ENCODE measurements at places on chromosomes 4 and X.
A peak's percentile ranks its signal among the peaks of the same experiment; 100 is the strongest.

GRCh38 chr4:20046179-20046578, 205.5 kb upstream of the SLIT2 start:
- DNase-seq, result no peak

DNA sequence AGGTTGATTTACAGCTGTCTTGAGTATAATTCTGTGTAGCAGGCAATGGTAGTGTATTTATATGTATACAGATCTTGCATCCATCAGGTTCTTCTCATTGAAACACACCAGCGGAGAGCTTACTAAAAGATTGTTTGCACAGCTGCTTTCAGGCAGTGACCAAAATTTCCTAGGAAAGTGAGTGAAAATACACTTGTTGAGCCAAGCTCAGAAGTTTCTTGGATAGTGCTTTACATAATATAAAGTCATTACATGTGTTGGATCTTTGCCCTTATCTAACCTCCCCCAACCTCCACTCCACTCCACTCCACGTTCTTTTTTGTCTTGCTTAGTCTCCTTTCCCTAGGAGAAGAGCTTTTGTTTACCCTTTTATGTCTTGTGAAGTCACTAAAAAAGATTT, 34.1 kb downstream of the CNKSR2 start:
- DNase-seq, result peak; percentile 12

- no peak for DNase-seq
These were observed 38.7 kb downstream of the GABRA4 start for GRCh38 chr4:46954643-46955042.

DNA sequence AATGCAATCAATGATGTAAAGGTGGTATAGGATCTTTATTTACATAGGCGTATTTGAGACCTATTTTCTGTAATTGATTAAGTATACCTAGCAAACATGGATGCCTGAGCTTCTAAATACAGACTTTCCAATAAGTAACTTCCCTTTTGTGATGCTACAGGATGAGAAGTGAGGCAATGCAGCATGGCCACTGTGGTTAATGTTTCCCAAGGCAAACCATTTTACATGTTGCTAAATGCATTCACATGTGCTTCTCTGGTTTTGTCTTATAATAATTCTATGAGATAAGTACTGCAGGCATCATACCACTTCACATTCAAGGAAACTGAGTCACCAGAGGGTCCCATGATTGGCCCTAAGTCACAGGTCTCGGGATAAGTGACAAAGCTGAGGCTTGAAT, 35.7 kb upstream of the NKX3-2 start:
- DNase-seq, result no peak

DNA sequence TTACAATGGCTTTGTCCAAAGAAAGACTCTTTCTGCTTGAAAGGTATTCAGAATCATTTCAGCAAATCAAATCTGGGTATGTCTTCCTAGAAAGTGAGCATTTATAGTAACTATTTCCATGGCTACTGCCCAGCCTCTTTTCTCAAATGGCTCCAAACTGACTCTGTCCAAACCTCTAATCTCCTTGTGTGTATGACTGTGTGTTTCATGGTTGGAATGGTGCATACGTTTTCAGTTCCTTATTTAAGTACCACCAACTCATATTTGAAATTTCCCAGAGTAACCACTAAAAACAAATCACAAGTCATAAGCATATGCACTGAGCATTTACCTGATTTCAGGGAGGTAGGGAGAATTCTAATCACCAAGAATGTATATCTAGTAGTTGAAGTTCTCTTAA, 106.0 kb downstream of the TMEM144 start:
- DNase-seq, result no peak

GRCh38 chrX:119693996-119694451, 1.1 kb upstream of the SEPTIN6 start:
- DNase-seq, result no peak

Measured in NCI-H1417 (cell line).